ENCODE measurements at places on chromosomes 12 and 14. TPM values are rescaled to one million over a fixed set of nuclear protein-coding genes. Genes with fewer than 3 reads are reported as not detected.
A peak's percentile ranks its signal among the peaks of the same experiment; 100 is the strongest.

Gene LRRK2
- total RNA-seq, result 22.1 TPM

- no peak for DNase-seq
Observed at GRCh38 chr14:69683971-69684370, 72.6 kb downstream of the SUSD6 start.

Gene ZC2HC1C
- total RNA-seq, result 1.6 TPM

Gene BCL11B
- total RNA-seq, result 0.09 TPM

Gene FSCB
- 1.4 TPM for total RNA-seq

- DNase-seq, result peak; percentile 52
Observed at GRCh38 chr14:65312859-65313258, 99.7 kb upstream of the FUT8 start.

Gene RPS6KA5
- total RNA-seq, result 8.0 TPM

GRCh38 chr12:1130571-1130970 is 139.5 kb downstream of the ERC1 start:
- no peak for DNase-seq

DNA sequence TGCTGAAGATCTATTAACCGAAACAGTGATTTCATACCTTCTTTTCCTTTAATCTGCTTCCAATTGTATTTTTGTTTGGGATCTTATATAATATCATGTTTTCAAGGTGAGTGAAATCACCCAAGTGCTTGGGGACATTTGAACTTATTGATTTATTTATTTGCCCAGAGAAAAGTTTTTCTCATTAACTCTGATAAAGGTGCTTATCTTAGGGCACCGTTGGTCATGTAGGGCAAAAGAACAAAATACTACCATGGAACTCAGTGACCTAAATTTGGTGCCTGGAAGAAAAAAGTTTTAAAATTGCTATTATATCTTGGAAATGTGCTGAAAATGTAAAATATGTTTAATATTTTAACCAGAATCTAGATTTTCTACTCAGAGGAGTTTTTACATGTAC is 207.4 kb upstream of the NPAS3 start:
- DNase-seq, result no peak

- peak; percentile 20 for DNase-seq
Observed at GRCh38 chr14:69586404-69586803, 11.7 kb upstream of the CCDC177 start.

DNA sequence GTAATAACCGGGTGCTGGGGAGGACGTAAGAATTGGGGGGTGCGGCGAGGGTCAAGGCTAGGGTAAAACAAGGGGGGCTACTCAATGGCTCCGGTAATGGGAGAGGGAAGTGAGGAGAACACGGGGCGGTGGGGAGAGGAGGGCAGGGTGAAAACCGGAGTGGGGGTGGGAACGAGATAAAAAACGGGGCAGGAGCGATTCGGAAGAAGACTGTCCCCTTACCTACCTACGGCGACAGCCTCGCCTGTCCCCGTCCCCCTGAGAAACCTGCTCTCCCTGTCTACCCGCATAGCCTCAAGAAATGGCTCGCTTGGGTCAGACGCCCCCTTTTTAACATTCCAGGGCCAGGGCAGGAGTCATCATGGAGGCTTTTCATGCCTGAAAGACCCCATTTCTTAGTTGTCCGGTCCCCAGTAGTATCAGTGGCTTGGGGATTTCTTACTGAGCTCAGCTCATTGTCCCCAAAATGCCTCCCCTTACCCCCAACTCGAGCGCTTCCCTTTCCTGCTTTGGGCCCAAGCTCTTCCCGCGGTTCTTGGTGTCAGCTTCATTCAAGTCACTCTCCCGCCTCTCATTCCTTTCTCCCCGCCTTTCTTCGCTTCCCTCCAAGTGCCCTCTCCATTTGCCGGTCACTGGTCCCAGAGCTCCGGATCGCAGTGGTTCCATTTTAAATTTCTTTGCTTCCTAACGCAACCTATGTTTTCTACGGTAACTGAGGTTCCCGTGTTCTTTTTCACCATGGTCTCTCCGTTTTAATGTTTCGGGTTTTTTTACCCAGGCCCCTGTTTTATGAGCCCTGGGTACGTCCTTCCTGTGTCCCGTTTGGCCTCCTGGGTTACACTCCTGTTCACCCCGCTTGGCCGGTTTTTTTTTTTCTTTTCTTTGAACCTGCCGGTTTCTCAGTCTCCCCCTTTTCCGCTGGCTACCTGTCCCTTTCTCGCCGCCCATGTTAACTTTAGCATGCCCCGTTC is 1.2 kb upstream of the WSB2 start:
- DNase-seq, result peak; percentile 55

Gene EML5
- total RNA-seq, result under 0.01 TPM

DNA sequence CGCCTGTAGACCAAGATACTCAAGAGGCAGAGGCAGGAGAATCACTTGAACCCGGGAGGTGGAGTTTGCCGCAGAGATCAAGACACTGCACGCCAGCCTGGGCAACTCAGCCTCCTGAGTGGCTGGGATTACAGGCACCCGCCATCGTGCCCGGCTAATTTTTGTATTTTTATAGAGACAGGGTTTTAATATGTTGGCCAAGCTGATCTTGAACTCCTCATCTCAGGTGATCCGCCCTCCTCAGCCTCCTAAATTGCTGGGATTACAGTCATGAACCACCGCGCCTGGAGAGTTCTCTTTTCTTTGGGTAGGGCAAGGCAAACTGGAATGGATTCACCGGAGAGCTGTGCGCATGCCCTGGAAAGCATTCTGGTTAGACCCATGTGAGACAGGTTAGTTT is 179.3 kb upstream of the ALG10B start:
- DNase-seq, result no peak

Gene ZFHX2
- 0.41 TPM for total RNA-seq

DNA sequence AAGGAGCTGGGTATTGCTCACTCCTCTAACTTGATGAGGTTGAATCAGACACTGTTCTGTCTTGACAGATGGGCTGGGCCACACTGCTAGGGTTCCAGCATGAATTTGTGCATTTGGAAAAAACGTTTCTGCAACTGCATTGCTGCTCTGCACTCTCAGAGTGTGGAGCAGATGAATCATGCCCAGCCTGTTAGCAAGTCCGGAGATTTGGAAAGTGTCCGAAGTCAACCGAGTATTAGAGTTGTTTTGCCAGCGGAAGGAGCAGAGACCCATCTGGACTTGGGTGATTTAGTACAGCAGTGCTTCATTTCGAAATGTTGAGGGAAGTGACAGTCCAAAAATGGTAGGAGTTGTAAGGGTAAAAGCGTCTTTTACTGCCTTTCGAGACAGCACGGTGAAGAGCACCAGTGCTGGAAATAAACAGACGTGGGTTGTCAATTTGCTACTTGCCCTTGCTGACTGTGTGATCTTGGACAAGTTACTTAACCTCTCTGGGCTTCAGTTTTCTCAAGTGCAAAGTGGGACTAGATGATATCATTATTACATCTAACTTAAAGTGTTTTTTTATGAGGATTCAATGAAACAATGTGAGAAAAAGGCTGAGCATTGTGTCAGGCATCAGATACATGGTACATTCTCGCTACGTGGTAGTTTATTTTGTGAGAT is 139.5 kb downstream of the CHST11 start:
- peak; percentile 95 for DNase-seq

GRCh38 chr12:47744005-47744651 is 14.6 kb downstream of the RAPGEF3 start:
- no peak for DNase-seq

- no peak for DNase-seq
Observed at GRCh38 chr14:89201645-89202044, 215.4 kb downstream of the FOXN3 start.

DNA sequence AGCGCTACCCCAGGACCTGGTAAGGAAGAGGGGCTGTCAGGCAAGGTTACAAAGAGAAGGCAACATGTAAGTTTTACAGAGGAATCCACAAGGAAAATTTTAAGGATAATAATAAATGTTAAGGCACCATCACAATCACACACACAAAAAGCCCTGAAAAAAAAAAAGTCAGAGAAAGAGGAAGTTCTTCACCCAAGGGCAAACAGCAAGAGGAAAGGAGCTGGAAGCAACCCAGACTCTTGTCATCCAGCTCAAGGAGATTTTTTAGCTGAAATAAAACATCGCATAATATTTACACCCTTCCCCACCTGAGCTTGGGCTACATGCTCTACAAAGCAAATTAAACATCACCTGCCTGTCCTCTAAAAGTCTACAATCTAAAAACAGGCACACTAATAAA is 9.5 kb downstream of the SPTB start:
- DNase-seq, result no peak

- no peak for DNase-seq
Observed at GRCh38 chr12:130506844-130507243, 169.2 kb downstream of the PIWIL1 start.

Gene CMA1
- not detected for total RNA-seq

DNA sequence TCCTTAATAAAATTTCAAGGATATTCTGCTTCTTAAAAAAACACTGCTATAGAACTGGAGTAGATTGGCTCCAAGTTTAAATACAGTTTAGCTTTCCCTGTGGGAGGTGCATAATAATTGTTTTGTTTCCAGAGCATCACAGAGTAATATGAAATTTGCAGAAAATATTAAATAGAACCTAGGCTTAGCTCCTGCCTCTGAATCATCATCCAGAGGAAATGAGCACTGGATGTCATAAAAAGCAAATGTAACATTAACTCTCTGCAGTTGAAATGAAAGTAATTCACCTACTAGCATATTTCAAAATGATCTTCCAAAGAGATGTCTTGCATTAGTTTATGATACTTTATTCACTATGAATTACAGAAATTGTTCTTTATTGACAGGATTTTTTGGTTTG is 769.8 kb downstream of the C12orf50 start:
- no peak for DNase-seq

DNA sequence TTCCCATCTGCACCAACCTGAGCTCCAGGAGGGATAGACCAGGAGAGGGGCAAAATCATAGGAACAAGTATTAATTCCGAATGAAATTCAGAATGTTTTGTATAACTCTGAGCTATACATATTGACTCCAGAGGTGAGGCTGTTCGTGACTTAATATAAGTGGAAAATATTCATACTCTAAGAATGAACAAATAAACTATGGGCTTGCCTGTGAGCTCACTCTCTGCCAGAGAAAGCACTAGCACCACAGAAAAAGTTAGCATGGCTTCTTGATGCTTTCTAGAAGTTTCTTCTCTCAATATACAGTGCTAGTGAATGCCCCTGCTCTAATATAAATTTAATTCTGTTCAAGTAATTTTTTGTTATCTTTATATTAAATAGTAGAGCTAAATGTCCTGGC is 1536.4 kb upstream of the FLRT2 start:
- DNase-seq, result no peak

DNA sequence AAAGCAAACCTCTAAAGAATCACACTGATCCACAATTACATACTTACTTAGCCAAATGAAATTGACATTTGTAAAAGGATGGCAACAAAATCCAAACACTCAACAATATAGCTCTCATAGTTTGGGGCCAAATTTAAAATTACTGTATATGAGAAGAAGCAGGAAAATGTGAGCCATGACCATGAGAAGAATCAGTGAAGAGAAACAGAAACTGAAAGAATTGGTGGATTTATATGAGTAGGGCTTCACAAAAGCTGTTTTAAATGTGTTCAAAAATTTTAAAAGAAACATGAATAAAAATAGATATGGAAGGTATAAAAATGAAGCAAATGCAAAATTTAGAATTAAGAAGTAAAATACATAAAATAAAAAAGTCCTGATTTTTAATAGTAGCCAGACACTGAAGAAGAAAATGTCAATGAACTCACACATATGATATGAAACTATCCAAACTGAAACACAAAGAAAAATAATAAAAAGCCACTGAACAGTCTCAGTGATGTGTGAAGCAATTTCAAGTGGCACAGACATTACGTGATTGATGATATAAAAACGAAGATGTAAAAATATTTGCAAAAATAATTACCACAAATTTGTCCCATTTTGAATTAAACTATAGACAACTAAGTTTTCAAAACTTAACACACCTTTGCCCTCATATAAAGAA is 87.9 kb upstream of the MDGA2 start:
- no peak for DNase-seq

- DNase-seq, result no peak
Observed at GRCh38 chr14:24139272-24139934, 2.0 kb downstream of the EMC9 start.

- no peak for DNase-seq
Observed at GRCh38 chr12:128534906-128535305, 267.9 kb downstream of the TMEM132C start.

- DNase-seq, result peak; percentile 91
Observed at GRCh38 chr12:112121780-112122565, 3.4 kb upstream of the TRAFD1 start.

DNA sequence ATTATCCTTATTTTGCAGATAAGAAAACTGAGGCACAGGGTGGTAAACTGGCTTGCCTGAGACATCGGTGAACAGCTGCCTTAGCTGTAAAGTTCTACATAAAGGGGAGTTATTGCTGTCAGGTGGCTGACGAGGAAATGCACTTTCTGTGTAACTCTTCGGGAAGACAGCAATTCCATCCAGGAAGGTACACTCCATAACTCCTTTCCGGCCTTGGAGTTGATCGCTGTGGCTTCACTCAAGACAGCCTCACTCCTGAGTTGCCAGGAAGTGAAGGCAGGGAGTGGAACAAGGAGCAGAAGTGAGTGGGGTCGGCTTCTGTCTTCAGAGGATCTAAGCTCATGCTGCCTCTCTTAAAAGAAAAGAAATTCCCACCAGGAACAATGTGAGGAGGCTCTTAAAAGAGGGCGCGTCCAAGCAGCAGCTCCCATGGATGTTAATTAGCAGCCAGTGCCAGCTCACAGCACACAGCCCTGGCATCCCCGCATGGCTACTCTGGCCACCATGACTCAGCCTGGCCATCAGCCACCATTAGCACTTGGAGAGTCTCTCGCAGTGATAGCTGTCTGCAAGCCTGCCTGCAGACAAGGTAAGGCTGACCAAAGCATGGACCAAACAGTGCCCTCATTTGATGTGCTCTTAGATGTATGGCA is 60.3 kb downstream of the NUAK1 start:
- DNase-seq, result peak; percentile 62

Gene LEMD3
- total RNA-seq, result 24.2 TPM

DNA sequence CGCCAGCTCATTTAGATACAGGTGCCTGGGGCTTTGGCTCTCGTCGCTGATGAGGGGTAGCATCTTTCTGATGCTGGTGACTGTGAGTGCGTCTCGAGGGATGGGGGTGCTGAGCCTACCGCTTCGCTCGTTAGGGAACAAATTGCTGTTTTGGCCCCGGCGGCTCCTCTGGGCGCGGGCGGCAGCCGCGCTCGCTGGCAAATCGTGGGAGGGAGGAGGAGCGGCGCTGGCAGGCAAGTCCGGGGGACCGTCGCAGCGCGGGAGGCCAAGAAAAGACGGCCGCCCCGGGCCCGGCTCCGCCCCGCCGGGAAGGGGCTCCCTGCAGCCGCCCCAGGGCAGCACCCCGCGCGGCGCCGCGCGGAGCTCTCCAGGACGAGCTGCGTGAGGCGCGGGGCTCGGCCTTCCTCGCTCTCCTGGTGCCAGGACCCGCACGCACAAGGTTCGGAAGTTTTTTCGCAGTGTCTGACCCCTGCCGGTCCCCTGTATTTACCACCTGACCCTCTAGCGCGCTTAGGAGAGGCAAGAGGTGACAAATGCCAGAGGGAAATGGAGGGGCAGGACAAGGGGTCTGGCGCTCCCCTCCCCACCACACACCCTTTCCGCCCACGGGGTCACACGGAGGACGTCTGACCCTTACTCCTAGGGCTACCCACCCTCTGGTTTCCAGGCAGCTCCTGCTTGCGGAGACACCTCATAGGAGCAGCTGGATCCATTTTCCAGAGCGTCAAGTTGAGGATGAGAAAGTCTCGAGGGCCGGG is 899 bp upstream of the KCNH3 start:
- DNase-seq, result no peak

GRCh38 chr12:67909091-67909531 is 80.1 kb upstream of the IFNG-AS1 start:
- DNase-seq, result peak; percentile 45

Gene NRDE2
- 11.2 TPM for total RNA-seq

- no peak for DNase-seq
Observed at GRCh38 chr12:51293696-51294095, 23.5 kb upstream of the SMAGP start.

- DNase-seq, result no peak
Observed at GRCh38 chr12:123085730-123086487, 65.0 kb downstream of the PITPNM2 start.

Data from fibroblast of the aortic adventitia (primary cell).